ENCODE measurements at places on chromosomes 5 and 9.

DNA sequence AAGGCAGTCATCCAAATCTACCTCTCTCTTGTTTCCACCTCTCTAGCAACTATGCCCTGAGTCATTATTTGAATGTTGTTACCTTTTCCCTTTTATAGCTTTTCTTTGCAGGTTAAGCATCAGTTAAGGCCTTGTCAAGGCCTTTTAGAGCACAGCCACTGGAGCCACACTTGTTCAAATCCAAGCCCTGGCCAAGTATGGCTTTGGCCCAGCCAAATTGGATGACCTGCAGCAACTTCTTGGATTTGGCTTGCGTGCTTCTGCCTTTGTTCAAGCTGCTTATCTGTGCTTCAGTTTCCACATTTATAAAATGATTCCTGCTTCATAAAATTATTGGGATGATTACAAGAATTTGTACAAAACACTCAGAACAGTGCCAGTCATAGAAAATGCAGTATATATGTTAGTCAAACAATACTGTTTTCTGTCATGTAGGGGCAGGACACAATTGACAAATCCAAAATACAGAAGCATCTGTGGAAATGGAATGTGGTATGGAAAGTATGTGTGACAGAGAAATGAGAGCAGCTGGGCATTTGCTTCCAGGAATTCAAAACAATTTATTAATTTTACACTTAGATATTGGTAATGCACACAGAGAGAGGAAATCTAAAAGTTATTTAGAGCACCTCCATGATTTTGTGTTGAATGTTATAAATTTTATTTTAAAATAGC lies 17.9 kb upstream of the RLN1 start:
- no peak for DNase-seq

DNA sequence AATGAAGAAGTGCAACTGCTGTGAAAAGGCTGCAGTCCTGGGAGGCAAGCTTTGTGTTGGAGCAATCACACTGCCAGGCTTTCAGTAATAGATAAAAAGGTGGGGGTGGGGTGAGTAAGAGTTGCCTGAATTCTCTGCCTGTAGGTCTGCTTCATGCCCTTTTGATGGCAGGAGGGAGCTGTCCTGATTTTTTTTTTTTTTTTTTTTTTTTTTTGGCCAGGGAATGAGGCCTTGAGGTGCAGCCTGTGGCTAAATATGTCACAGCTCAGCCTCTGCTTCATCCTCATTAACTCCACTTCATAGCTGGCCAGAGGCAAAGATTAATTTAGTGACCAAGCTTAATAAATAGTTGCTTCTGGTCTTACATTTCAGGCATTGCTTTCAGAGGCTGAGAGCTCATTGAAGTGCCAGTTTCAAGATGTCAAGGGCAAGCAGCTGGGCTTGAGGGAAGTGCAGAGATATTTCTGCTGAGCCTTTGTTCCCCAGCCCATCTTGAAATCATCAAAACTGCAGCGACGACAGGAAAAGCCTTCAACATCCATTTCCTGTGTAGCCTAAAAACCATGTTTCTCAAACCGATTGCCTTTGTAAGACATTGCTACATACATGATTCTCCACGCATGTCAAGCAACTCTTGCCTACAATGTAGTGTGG lies 134.7 kb downstream of the MACIR start:
- no peak for DNase-seq

DNA sequence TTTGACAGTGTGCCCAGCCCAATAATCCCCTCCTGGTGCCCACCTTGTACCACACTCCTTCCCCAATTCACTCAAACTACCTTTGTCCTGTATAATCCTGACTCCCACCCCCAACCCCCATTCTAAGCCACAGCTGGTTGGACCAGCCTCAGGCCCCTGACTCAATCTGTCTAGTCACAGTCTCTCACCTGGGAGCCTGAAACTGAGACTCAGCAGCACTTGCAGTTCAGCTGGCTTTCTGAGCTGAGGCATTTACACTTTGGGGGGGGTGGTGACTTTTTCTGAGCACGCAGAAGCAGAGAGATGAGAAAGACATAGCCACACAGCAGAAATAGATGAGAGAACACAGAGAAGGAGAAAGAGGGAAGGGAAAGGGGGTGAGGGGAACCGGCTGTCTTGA lies 247.3 kb downstream of the MAN2A1 start:
- DNase-seq: no peak

DNA sequence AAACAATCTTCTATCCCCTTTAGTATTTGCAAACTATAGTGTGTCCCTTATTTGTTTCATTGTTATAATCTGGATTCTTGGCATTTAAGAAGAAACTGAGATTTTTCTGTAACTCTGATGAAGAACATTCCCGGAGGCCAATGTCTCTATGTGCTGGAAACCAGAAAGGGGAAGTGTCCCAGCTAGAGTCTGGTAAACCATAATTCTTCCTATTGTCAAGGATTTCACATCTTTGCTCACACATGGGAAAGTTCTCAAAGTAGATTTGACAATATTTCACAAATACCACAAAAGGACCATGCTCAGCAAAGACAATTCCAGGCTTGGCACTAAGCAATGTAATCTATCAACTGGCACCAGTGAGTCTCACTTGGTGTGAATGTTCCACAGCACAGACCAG lies 146.8 kb downstream of the MUSK start:
- DNase-seq: no peak

- no peak for DNase-seq
Measured at GRCh38 chr9:110443866-110444220, 106.2 kb upstream of the TXNDC8 start.

DNA sequence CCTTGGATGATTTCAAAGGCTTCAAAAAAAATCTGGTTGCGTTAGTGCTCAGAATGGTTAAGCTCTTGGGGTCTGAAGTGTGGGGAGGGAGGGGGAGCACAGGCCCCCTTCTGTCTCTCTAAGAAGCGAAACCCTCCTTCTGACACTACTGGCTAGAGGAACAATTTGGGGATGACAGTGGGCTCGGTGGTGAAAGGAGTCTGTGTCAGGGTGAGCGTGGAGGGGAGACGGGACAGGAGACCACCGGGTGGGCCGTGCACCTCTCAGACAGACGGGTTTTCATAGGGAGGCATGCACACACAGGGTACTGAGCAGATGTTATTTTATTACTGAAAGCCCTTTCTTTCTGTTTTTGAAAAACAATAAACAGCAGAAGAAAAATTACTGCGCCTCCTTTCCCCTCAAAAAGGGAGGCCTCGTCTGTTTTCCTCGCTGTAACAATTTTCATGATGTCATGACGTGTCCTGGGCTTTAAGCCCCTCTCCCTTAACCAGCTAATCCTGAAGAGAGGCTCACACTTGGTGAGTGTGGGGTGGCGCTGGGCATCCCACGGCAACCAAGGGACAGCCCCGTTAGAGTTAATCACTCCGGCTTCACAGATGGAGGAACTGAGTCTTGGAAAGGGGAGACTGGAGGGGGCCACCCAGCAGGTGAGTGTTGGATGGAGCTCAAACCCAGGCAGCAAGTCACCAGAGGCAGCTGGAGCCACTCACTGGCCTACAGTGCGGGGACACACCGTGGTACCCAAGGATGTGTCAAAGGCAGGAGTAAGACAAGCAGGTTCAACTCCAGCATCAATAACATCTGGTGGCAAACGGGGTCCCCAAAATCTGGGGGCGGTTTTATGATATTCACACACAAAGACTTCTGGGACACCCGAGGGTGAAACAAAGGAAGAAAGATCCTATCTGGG lies 53.4 kb downstream of the PTCH1 start:
- no peak for DNase-seq

GRCh38 chr5:59598547-59598874 lies 295.0 kb downstream of the PDE4D start:
- DNase-seq: no peak

DNA sequence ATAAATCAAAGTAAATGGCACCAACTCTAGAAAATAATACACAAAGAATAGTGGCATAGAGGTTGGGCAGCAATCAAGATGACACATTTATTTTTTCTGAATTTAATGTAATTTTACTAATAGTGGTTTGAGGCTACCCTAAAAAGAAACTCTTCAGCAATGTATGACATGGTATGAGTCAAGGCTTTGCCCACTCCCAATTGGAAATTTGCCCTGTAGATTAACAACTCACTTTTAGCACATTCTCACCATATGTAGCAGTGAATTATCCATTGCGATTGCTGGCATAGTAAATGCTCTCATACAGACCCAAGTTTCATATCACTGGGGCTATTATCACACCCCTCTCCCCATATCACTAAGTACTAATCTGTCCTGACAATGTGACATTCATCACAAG lies 832.1 kb upstream of the ZNF608 start:
- DNase-seq: no peak

DNA sequence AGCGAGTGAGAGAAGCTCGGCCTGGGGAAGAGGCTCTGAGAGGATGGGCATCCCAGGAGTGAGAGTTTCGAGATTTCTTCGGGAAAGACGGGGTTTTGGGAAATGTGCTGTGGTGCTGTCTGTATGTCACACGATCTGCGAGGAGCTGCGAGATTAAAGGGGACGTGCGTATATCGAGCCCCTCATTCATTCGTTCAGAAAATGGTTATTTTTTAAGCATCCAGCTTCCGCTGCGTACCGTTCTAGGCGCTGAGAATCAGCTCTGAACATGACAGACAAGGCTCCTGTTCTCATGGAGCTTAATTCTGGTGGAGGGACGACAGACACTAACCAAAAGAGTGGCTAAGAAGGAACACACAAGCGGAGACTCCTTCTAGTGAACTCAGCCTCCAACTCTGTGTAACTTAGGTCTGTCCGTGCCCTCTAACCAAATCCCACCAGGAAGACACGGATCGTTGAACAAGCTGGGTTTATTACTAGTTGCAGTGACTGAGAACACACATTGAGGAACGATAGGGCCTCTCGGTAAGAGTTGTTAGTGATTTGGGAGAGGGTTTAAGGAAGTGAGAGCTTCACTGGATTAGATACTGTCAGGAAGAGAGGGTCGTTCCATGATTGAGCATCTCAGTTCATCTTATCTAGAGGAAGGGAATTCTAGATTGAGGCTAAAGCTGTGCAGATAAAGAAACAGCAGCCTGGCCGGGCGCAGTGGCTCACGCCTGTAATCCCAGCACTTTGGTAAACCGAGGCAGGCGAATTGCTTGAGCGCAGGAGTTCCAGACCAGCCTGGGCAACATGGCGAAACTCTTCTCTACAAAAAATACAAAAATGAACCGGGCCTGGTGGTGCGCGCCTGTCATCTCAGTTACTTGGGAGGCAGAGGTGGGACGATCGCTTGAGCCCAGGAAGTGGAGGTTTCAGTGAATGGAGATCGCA lies 1.0 kb upstream of the FBXW11 start:
- no peak for DNase-seq

- DNase-seq: no peak
Measured at GRCh38 chr9:80871596-80871995, 817.8 kb downstream of the TLE1 start.

- DNase-seq: no peak
Measured at GRCh38 chr5:52554293-52554692, 233.4 kb upstream of the ITGA1 start.

GRCh38 chr5:175920231-175920811 lies 47.8 kb downstream of the THOC3 start:
- no peak for DNase-seq

- no peak for DNase-seq
Measured at GRCh38 chr5:123875561-123876275, 363.7 kb downstream of the CSNK1G3 start.

All from NCI-H187 treated with DMSO at 0.1 percent for 48 hours (cell line).